ENCODE measurements at places on chromosomes 11 and 22.

GRCh38 chr11:73321604-73322381, 13.7 kb downstream of the ARHGEF17 start:
- no peak for DNase-seq

GRCh38 chr22:46557736-46558480, 20.5 kb upstream of the CELSR1 start:
- no peak for DNase-seq

DNA sequence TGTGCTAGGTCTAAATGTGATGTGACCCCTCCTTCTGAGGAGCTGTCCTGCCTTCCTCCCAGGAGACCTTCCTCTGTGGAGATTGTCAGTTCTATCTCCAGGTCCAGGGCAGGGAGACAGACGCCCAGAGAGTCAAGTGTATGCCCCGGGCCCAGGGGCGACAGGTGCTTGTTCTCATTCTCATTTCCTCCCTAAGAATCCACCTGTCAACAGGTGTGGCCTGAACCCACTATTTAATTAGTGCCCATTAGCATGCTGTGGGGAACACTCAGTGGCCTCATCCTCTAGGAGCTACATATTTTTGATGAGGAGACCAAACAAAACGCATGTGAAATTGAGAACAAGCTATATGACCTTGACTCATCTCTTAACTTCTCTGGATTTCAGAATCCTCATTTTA, 9.5 kb downstream of the PKNOX2 start:
- no peak for DNase-seq

- no peak for DNase-seq
These were observed 23.1 kb downstream of the NCAPD3 start for GRCh38 chr11:134200688-134201087.

DNA sequence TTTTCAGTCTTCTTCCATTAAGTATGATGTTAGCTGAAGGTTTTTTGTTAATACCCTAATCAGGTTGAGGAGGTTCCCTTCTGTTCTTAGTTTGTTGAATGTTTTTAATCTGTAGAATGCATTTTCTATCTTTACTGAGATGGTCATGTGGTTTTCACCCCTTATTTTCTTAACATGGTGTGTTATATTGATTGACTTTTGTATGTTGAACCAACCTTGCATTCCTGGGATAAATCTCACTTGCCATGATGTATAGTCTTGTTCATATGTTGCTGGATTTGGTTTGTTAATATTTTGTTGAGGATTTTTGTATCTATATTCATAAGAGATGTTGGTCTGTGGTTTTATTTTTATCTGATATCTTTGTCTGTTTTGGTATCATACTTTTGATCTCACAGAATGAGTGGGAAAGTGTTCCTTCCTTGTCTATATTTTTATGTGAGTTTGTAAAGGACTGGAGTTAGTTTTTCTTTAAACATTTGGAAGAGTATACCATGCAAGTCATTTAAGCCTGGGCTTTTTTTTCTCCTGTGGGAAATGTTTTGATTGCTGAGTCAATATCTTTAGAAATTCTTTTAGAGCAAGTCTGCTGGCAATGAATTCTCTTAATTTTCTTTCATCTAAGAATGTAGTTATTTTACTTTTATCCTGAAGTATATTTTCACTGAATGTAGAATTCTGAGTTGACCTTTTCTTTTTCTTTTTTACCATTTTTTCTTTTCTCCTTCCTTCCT, 5.5 kb upstream of the P4HA3 start:
- no peak for DNase-seq

- DNase-seq: no peak
These were observed 4.8 kb downstream of the BEST1 start for GRCh38 chr11:61954851-61955421.

- no peak for DNase-seq
These were observed 599 bp downstream of the TIMM10B start for GRCh38 chr11:6481924-6482275.

DNA sequence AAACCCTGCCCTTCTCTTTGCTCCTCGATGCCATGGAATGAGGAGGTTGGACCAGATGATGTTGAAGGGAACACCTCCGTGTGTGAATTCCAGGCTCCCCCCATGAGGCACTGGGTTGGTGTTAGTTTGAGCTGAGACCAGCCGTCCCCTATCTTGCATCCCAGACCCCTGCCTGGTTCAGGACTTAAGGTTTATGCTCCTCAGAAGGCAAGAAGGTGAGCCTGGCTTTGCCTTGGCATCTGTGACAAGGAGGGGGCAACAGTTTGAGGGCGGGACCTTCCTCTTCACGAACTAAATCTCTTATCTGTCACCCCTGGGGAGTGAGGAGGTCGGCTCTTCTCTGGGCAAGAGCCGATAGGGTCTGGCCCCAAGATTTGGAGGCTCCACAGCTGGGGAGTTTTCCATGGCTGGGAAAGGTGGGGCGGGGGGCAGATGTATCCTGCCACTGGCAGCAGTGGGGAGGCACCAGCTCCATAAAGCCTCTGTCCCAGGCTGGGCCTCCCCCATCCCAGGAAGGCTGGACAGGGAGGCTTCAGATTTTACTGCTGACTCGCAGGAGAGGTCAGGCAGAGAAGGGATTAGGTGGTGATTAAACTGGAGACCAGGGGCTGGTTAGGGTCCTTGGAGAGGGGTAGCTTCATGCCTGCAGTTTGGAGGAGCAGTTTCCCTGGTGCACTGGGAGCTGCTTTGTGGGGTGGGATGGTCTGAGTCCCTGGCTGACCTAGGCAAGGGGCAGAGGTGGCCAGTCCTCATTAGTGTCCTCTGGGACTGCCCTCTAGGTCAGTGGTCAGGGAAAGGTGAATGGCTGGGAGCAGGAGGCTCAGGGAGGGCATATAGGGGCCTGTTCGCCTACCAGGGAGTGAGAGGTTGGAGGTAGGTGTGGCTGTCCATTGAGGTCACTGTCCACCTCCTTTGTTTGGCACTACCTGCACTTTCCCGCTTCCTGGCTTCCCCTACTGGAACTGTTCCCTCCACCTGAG, 1.1 kb downstream of the SEC14L2 start:
- no peak for DNase-seq

DNA sequence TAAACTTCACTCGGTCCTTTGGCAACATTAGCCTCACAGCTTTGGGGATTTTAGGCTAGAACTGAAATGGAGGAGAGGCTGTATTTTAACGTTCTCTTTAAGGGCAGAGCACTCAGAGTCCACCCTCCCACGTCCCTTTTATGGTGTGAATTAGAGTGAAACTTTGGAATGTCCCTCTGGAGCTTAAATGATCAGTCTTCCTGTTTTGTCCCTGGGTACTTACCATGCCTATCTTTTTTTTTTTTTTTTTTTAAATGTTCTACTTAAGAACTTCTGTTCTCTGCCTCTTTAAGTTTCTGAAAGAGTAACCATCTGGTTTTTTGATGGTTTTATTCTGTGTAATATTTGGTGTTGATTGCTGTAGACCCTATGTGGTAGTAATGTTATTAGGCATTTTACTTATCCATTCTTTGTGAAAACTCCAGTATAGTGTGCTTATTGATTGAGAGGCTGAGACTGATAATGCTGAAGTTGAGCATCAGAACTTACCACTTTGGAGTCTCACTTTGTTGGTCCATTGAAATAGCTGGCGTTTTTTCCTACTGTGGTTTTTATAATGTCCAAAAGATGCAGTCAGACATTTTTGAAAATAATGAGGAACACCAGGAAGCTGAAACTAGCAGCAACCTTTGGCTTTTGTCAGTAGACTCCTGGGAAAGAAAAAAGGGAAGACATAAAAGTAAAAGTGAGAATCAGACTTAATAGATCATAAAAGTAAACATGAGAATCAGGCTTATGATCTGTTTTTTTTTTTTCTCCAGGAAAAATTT, 11.6 kb downstream of the UVRAG start:
- DNase-seq: no peak

DNA sequence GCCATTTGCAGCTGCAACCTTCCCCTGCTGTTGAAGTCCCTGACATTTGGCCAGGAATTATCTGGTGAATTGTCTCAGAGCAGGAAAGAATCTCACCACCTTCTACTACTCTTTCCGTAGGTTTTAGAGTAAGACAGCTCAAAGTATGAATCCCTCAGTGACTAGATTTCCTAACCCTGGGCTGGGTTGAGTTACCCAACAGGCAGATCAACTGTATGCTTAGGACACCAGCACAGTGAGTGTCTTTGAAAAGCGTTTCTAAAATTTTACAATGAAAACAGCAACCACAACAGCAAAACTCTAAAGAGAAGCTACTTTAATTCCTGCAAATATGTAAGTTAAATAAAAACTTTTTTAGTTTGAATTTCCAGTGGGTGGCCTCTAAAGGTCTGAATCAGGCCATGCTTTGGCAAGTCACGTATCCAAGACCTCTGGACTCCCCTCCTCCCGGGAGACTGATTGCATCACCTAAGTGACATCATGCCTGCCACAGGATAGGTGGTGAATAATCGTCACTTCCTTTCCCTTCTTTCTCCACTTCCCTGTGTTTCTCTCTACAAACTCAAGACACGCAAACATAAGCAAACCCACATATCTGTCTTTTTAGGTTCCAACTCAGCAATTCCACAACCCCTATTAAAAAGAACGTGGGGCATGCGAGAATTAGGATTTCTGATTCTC, 7.8 kb downstream of the OR8B12 start:
- no peak for DNase-seq

DNA sequence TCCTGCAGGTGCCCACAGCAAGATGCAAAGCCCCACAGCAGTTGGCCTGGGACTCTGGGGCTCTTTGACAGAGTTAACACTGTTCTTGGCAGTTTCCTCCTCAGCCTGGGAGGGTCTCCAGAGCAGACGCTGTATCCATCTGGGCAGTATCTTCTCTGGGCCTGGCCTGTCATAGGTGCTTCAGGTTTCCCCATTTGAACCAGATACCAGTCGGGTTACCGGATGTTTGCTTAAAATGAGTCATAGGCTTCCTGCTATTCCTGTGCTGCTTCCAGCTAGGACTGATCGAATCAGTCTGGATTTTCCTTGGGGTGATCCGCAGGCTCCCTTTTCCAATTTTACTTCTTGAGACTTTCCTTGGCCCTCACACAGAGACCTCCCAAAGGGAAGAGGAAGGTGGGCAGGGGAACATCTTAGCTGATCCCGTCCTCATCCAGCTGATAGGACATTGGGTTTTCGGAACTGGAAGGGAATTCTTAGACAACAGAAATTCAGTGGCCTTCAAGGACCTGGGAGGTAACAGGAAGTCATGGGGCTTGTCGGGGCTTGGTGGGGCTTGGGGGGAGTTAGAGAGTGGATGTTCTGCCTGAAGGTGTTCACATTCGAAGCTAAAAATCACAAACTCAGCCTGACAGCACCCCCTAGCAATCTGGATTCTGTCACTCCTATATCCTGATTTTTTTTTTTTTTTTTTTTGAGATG, 2.4 kb upstream of the RANGAP1 start:
- DNase-seq: peak; percentile 89

DNA sequence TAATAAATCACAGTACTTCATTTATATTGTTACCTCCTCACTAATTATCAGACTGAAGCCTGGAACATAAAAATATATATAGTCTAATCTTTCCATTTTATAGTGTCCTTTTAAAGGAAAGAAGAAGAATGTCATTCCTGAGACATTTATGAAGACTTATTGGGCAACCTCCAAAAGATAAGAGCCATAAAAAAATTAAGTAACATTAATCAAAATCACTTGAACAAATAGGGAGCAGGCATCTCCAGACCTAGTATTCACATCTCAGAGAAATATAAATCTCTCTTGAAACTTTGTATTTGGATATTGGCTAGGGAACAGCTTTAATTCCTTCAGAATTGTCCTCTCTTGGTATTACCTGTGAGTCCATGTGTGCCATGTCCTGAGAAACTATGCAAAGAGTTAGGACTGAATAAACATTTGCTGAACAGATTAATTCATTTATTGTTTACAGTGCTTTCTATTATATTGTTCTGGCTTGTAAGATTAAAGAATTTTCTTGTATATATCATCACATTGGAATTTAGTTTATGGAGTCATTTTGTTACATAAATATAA, 530.5 kb upstream of the LRRC4C start:
- no peak for DNase-seq

DNA sequence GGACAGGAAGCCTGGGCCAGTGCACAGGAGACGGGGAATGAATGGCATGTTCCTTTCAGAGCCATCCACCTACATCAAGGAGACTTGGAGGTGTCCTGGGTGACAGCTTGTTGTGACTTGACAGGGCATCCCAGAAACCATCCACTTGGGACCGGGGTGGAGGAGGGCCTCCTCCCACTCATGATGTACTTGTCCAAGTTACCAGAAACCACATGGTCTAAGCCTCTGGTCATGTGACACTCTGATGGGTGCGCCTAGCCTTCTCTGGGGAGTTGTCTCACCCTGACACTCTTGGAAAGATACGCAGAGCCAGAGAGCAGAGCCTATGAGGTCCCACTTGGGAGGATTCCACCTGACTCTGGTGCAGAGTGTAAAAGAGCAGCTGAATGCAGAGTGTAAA, 21.6 kb upstream of the FXYD6 start:
- DNase-seq: no peak

- DNase-seq: no peak
These were observed at the start of gene OR6A2 for GRCh38 chr11:6799402-6799801. TSS of gene OR6A2 (minus strand) at chr11:6799689. CDS start at chr11:6795708, 3,981 bp downstream.

GRCh38 chr22:49672014-49672516, 155.6 kb downstream of the BRD1 start:
- DNase-seq: no peak

GRCh38 chr22:32340411-32340810, 17.3 kb upstream of the RFPL3 start:
- DNase-seq: no peak

GRCh38 chr22:25996669-25997068, 172.6 kb upstream of the SEZ6L start:
- DNase-seq: no peak

- DNase-seq: no peak
These were observed 88.4 kb downstream of the UBASH3B start for GRCh38 chr11:122743949-122744348.

DNA sequence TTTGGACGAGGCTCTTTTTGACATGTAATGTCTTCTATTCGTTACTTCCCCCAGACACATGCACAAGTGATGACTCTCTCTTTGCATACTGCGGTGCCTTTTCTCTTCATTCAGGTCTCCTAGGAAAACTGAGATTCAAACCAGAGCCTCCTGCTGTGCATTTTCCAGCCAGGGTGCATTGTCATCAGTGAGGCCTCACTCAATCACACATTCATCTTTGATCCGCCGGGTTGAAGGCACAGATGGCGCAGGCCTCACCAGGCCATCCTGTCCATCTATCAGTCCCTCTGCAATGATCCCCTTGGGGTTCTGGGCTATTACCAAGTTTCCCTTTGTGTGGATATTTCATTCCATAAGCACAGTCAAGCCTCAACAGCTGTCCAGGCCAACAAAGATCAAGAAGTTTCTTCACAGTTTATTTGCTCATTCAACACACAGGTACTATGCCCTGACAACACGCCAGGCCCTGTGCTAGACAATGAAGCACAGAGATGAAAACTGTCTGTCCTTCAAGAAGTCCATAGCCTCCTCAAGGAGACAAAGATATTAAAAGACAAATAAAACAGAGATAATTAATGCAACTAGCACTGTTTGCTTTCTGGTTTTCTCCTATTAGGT, 107.8 kb downstream of the LARGE1 start:
- DNase-seq: no peak

- no peak for DNase-seq
These were observed 48.8 kb downstream of the MUC6 start for GRCh38 chr11:987671-988070.

- no peak for DNase-seq
These were observed 12.1 kb upstream of the ELFN2 start for GRCh38 chr22:37439347-37439746.

Data from SW480 (cell line).